Hippocampal formation (tissue), 2 donors: ENCODE measurements at places on chromosomes 3 and 15.

- DNase-seq, result peak; percentile 22
These were observed 9.8 kb downstream of the ONECUT1 start for GRCh38 chr15:52780172-52780980.

- peak; percentile 20 for DNase-seq
These were observed 3.6 kb upstream of the KBTBD12 start for GRCh38 chr3:127911421-127911931.

- peak; percentile 53 for DNase-seq
These were observed at the start of gene CFAP92 for GRCh38 chr3:128993461-128994172. Gene CFAP92 (minus strand): TSS chr3:128994076. CDS start chr3:128993304, 772 bp downstream.

DNA sequence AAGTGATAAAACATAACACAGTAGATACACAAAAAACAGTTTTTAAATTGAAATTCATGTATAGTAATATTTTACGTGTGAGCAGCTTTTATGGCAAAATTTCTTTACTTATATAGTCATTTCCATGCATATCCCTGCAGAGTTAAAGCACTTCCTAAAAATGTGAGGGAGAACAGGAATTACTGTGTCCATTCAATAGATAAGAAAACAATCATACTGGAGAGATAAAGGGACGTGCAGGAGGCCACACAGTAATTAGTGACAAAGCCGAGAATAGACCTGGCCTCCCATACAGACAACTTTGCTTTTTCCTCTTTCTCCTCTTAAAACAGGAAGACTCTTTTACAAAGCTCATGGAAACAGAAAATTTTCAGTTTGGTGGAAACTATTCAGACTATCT lies 247.5 kb downstream of the CDIN1 start:
- DNase-seq, result no peak

DNA sequence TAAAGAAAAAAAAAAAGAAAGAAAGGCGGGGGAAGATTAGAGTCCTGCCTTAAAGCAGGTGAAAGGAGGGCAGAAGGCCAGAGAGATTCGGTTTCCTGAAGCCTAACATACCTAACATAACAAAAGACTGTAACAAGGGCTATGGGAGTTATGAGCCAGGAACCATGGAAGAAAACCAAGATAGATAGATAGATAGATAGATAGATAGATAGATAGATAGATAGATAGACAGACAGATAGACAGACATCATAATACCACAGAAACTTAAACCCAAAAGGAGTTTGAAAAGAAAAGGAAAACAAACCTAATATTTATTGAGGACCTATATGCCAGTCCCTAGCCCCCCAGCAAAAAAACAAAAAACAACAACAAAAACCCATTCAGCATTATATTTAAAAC lies 2.3 kb upstream of the FYCO1 start:
- DNase-seq, result no peak

- DNase-seq, result no peak
These were observed 824.2 kb downstream of the NSUN3 start for GRCh38 chr3:94887065-94887464.

DNA sequence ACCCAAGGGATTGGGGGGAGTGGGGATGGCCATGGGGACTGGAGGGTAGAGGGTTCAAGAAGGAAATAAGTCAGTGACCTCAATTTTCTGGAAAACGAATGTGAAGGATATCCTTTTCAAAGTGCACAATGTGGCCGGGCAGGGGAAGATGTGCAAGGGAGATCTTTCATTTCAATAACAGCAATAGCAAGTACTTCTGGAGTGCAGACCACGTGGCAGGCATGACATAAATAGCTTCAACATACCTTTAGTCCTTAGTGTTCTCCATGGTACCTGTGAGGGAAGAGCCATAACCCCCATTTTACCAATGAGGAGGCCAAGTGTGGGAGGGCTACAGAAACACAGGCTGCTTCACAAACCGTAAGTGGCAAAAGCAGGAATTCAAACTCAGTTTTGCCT lies 138.7 kb downstream of the FOXP1 start:
- no peak for DNase-seq

GRCh38 chr3:52272831-52273230 lies 5.6 kb downstream of the WDR82 start:
- DNase-seq, result no peak

- DNase-seq, result no peak
These were observed 10.3 kb downstream of the RASGRP1 start for GRCh38 chr15:38554354-38554753.

GRCh38 chr15:90126596-90127435 lies 24.5 kb upstream of the IDH2 start:
- no peak for DNase-seq

- no peak for DNase-seq
These were observed 444.7 kb upstream of the RBMS3 start for GRCh38 chr3:28836199-28836598.

DNA sequence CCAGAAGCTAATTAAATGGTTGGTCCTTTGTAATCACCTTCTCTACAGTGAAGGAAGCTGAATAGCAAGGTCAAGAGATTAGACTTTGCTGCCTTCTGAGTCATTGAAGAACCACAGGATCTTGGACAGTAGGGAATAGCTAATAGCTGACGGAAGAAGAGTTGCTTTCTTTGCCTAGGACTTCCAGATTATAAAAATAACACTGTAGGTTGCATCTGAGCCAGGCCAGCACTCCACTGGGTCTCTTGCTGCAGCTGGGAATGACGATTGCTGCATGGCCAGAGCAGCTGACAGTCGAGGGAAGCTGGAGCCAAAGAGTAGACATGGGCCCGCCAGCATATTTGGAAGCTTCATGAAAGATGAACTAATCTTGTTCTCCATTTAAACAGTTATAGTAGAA lies 81.5 kb upstream of the KCNMB2 start:
- DNase-seq, result peak; percentile 2

DNA sequence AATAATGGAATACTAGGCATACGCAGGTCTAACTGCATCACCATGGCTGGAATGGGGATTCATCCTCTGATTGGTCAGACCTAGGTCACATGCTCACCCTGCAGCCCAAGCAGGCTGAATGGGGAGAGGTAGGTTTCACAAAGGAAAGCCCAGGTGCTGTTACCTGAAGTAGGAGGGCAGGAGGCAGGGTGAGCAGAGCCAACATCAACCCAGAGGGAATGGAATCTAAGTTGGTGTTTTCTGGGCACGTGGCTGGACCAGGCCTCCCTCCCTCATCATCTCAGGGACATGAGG lies 6.7 kb upstream of the H1-8 start:
- DNase-seq, result no peak

DNA sequence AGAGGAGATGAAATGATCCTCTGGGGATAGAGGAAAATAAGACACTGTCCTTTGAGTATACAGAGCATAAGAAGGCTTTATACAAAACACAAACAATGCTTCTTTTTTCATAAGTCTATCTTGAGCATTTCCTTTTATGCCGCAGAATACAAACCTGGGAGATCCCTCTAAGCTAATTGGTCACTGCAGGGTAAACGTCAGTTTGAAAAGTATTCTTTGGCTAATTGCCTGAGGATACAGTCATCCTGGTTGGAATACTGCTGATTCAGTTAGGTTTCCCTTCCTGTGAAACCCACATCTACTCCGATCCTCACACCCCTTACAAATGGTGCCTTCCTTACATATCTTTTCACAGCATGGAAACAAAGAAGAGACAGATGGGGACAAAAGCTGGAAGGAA lies 10.6 kb downstream of the WNT5A start:
- no peak for DNase-seq

DNA sequence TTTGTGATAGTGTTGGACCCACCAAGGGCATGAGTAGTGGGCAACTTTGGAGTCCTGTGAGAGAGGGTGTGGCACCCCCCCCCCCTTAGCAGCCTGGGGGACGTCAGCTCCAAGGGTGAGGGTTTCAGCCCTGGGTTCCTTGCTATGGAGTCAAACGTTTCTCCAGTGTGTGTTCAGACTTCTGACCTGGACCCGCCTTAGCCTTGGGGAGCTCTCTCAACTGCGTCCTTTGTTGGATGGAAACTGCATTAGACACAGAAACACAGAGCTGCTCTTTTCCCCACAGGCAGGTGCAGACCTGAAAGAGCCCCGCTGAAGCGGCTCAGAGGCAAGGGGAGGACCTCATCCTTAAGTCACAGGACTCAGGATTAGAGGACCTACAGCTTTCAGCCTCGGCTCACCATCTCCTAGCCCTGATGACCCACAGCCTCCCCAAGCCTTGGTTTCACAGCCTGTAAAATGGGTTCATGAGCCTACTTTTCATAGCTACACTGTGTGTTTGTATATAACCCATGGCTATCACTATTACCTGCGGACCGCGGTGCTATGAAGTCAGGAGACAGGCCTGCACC lies 19.9 kb downstream of the ZNF710 start:
- no peak for DNase-seq

- DNase-seq, result no peak
These were observed 728.1 kb upstream of the GRM7 start for GRCh38 chr3:6132684-6133432.

GRCh38 chr15:97914711-97915110 lies 45.8 kb upstream of the ARRDC4 start:
- no peak for DNase-seq

DNA sequence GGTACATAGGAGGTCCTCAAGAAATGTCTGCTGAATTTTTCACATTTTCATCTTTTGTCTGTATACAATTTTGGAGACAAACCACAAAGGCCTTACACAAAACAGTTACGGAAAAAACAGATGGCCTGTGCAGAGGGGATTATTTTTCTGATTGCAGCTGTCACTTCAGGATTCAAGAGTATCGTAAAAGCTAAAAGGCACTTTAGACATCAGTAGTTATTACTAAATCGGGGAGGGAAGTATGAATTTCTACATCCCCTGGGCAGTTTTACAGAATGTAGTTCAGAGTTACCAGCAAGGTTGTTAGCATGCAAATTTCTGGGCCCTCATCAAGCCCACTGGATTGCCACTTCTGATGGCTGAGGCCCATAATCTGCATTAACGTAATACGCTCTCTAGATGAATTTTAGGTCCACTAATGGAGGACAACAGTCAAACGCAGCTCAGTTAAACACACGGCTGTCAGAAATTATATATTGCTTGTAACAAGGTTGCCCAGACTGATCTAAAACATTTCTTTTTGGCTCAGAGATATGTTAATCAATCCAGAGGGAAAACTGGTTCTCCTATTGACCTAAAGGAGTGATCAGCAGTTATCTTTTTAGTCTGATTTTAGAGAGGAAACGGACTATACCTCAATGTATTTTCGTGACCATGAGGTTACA lies 1.1 kb downstream of the RIOX2 start:
- no peak for DNase-seq

- no peak for DNase-seq
These were observed 33.6 kb downstream of the USF3 start for GRCh38 chr3:113662824-113663223.

GRCh38 chr3:167976516-167977361 lies 119.0 kb downstream of the GOLIM4 start:
- no peak for DNase-seq

DNA sequence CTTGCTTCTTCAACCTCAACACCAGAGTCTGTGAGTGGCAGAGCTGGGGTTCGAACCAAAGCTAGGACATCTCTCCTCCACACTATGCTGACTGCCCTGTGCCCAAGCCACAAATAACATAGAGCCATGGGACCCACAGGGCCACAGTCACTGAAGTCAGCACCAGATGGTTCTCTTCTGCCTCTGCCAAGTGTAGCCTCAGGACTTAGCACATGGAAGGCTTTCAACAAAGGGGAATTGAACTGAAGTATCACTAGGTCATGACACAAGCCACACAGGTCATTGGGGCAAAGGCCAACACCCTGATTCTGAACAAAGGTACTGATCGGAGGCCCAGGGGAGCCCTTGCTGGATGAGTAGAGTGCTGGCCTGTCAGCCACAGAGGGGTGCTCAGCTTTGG lies 83.6 kb downstream of the BDH1 start:
- no peak for DNase-seq

GRCh38 chr15:69548395-69549180 lies 96.0 kb downstream of the RPLP1 start:
- no peak for DNase-seq
